ENCODE measurements at places on chromosomes 1 and 21. TPM values are rescaled to one million over a fixed set of nuclear protein-coding genes. Genes with fewer than 3 reads are reported as not detected.
A peak's percentile ranks its signal among the peaks of the same experiment; 100 is the strongest.

The IFFO2 gene
- total RNA-seq = 9.2 TPM

The TNFAIP8L2 gene
- total RNA-seq = 16.0 TPM

The GABRD gene
- total RNA-seq = 8.2 TPM

The PDXK gene
- total RNA-seq = 202 TPM

The DDX59 gene
- 18.7 TPM for total RNA-seq

The OR2T4 gene
- total RNA-seq = not detected

The PTPN22 gene
- total RNA-seq = 11.4 TPM

The SPSB1 gene
- 29.2 TPM for total RNA-seq

The EPHB2 gene
- 6.8 TPM for total RNA-seq

DNA sequence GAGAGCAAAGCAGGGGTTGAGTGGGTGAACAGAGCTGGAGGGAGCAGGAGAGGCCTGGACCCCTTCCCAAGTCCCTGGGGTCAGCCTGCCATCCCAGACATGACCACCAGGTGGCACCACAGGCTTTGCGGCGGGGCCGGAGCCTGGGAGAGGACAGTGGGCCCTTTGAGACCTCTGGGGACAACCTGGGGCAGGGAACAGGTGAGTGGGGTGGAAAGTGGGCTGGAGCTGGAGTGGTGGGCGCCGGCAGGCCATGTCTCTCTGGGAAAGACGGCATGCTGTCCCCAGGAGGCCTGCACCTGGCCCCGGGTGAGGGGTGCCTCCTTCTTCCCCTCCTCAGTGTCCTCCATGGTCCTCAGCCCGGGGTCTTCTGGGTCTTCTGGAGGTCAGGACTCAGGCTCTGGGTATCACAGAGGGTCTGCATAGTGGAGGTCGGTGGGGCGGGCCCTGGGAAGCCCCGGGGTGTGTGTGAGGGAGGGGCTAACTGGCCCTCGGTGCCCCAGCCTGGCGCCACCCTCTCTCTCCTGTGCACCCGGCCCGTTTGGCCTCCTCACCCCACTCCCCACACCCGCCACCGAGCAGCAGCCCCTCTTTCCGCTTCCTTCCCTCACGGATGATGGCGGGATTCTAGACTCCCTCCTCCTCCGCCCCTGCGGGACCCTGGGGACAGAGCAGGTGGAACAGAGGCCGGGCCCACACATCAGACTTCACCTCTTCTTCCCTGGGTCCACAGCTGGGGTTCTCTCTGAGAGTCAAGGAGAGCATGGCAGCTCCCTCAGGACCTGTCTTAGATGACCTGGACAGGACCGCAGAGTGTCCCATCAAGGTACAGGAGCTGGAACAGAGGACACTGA lies 28.5 kb upstream of the PKP1 start:
- peaks cover 7% of the 10 kb centered on the region for H3K4me1 ChIP-seq
- H3K27ac ChIP-seq = no peak overlapping the region
- peak; percentile 49 for DNase-seq
- no peak overlapping the region for H3K4me3 ChIP-seq
- H3K36me3 ChIP-seq = no peaks in the 10 kb centered on the region
- H3K27me3 ChIP-seq = no peaks in the 10 kb centered on the region

DNA sequence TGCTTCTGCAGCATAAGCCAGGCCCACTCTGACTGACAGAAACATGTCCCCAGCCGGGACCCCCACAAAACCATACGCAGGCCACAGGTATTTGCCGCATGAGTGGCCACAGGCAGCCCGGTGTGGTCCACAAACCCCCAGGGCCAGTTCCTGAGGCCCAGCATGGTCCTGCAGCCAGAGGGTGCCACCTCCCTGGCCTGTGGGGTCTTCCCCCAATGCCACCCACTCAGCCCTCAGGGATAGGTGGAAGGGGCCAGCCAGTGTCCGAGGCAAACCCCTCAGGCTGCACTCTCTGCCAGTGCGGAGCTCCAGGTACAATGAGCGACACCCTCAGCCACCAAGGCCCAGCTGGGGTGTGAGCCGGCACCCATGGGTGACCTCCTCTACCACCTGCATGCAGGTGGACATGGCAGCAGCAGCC lies 43.5 kb downstream of the UBE2G2 start:
- DNase-seq = no peak
- no peaks in the 10 kb centered on the region for H3K36me3 ChIP-seq
- H3K4me1 ChIP-seq = no peaks in the 10 kb centered on the region
- H3K27me3 ChIP-seq = no peaks in the 10 kb centered on the region
- H3K27ac ChIP-seq = no peak overlapping the region
- H3K4me3 ChIP-seq = no peak overlapping the region

- no peak overlapping the region for H3K4me3 ChIP-seq
- no peak for DNase-seq
- H3K27ac ChIP-seq = no peak overlapping the region
- H3K4me1 ChIP-seq = peaks cover 16% of the 10 kb centered on the region
- no peaks in the 10 kb centered on the region for H3K36me3 ChIP-seq
- no peaks in the 10 kb centered on the region for H3K27me3 ChIP-seq
Measured at GRCh38 chr21:38917043-38917774, 111.5 kb downstream of the ETS2 start.

DNA sequence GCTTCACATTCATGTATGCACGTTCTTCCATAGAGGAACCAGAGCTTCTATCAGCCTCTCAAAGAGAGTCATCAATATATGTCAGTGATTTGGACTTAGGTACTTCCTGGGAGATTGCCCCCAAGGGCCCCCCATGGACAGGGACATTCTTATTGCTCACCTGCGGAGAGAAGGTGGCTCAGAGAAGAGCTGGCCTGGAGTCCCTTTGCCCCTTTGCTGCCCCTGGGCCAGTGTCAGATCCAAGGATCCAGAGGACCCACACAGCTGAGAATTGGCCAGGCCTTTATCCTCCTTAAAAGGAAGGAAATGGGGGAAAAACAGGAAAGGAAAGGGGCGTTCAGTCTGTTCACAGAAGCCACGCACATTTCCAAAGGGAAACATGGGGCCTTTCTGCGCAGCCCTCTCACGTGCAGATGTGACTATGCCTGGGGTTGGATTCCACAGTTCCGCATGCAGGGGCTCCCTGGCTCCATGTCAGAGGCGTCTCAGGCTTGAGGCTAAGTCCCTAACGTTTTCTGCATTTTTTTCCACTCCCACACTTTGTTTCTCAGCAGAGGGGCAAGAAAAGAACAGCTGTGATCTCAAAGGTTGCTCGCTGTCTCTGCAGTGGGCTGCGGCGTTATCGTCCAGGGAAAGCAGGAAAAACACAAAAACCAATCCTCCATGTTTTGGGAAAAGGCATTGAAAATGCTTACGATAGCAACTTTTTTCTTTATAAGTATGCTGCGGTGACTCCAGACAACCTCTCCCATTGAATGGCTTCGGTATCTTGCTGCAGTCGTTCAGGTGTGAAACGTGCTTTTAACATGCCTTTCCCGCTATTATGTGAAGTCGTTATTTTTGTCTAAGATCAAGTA lies 5.9 kb downstream of the C1orf226 start:
- no peaks in the 10 kb centered on the region for H3K27me3 ChIP-seq
- no peak overlapping the region for H3K4me3 ChIP-seq
- no peaks in the 10 kb centered on the region for H3K36me3 ChIP-seq
- H3K4me1 ChIP-seq = no peaks in the 10 kb centered on the region

GRCh38 chr1:226123591-226124471 lies 61.3 kb downstream of the H3-3A start:
- H3K27ac ChIP-seq = no peak overlapping the region
- peaks cover 41% of the 10 kb centered on the region for H3K4me1 ChIP-seq
- H3K27me3 ChIP-seq = no peaks in the 10 kb centered on the region
- no peak for DNase-seq
- H3K36me3 ChIP-seq = no peaks in the 10 kb centered on the region

- H3K27ac ChIP-seq = peak overlapping the region; percentile 42
- H3K27me3 ChIP-seq = no peaks in the 10 kb centered on the region
- H3K36me3 ChIP-seq = peaks cover 5% of the 10 kb centered on the region
- DNase-seq = no peak
- no peak overlapping the region for H3K4me3 ChIP-seq
- H3K4me1 ChIP-seq = no peaks in the 10 kb centered on the region
Measured at GRCh38 chr1:180928331-180929230, 15.9 kb downstream of the KIAA1614 start.

DNA sequence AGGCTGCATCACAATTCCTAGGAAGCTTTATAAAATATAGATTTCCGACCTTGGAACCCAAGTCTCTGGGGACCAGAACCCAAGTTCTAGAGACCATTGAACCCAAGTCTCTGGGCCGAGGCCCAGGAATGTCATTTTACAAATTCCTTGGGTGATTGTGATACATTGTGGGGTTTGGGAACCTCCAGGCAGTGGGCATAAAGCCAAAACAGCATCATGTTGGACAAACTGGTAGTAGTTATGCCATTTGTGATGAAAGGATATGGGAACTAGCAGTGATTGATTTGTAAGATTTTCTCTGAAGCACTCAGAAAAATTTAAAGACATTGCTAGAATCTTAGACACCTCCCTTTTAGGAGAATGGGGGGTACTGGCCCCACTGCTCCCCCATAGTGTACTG lies 160.2 kb downstream of the HIVEP3 start:
- H3K27me3 ChIP-seq = no peaks in the 10 kb centered on the region
- H3K4me3 ChIP-seq = no peak overlapping the region

DNA sequence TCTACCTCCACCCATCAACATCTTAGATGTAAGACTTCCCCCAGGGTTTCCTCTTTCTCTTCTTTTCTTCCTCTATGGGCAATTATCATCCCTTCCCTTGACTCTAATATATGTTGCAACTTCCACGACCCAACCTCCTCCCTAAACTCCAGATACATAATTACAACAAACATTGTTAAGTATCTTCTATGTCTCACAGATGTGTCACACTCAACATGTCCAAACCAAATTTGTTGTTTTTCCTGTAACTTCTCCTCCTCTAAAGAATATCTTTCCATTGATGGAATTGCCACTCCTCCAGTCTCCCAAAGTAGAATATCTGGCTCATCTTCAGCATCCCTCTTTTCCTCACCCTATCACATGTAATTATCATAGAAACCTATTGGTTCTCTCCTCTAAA lies 314.2 kb downstream of the RWDD3 start:
- no peaks in the 10 kb centered on the region for H3K27me3 ChIP-seq
- H3K27ac ChIP-seq = no peak overlapping the region
- H3K4me1 ChIP-seq = no peaks in the 10 kb centered on the region
- H3K36me3 ChIP-seq = no peaks in the 10 kb centered on the region
- DNase-seq = no peak
- no peak overlapping the region for H3K4me3 ChIP-seq

DNA sequence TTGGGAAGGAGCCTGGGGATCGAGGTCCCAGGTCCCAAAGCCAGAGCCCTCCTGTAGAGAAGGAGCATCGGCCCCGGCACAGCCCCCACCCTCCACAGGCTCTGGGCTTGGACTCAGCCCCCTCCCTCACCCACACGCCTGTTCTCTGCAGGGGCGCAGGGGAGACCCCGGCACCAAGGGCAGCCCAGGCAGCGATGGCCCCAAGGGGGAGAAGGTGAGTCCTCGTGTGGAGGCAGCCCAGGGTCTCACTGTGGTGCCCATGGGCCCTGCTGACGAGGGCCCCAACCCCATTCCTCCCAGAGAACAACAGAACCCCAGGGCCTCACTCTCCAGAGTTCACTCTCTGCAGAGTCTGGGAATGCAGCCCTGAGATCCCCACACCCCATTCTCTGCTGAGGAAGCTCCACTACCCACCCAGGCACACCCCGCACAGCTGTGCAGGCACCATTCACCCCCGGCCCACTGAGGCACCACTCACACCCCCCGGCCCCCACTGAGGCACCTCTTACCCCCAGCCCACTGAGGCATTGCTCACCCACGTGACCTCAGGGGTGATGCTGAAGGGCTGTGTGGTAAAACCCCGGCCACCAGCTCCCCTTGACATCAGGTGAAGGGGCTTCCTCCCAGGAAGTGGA lies 21.8 kb downstream of the COL6A2 start:
- no peak overlapping the region for H3K4me3 ChIP-seq
- H3K27me3 ChIP-seq = no peaks in the 10 kb centered on the region
- H3K36me3 ChIP-seq = peaks cover 82% of the 10 kb centered on the region
- H3K4me1 ChIP-seq = no peaks in the 10 kb centered on the region
- DNase-seq = peak; percentile 65
- no peak overlapping the region for H3K27ac ChIP-seq

- H3K4me3 ChIP-seq = no peak overlapping the region
- DNase-seq = no peak
- H3K4me1 ChIP-seq = no peaks in the 10 kb centered on the region
Measured at GRCh38 chr1:100581096-100581705, 43.3 kb downstream of the GPR88 start.

DNA sequence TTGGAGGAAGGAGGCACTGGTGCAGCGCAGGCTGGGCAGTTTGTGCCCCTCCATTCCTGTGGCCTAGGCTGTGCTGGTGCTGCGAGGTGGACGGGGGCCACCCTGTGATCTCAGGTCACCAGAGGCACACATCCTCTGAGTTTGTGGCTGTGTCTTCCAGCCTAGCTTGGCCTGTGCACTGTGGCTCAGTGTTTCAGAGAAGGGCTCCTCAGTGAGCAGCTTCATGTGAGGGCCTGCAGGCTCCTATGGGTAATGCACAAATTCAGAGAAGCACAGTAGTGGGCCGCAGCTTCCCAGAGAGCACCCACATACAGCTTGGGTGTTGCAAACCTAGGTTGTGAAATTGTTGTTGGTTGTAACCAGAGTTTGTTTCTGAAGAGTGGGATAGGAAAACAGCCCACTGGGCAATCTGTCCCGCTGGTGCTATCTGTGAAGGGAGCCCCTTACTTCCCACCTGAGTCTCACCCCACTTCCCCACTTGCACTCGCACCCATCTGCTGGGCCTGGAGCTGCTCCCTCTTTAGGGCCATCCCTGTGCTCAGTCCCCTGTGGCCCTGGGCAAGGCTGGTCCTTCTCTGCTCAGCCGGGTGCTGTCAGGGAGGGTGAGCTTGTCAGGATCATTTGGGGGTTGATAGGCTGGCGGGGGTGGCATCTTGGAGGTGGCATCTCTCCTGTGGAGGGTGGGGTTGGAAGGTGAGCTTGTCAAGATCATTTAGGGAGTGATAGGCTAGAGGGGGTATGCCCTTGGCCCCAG lies 30.2 kb downstream of the SNAP47 start:
- peaks cover 22% of the 10 kb centered on the region for H3K36me3 ChIP-seq
- H3K4me1 ChIP-seq = peaks cover 19% of the 10 kb centered on the region
- H3K27ac ChIP-seq = no peak overlapping the region
- no peaks in the 10 kb centered on the region for H3K27me3 ChIP-seq
- DNase-seq = no peak

DNA sequence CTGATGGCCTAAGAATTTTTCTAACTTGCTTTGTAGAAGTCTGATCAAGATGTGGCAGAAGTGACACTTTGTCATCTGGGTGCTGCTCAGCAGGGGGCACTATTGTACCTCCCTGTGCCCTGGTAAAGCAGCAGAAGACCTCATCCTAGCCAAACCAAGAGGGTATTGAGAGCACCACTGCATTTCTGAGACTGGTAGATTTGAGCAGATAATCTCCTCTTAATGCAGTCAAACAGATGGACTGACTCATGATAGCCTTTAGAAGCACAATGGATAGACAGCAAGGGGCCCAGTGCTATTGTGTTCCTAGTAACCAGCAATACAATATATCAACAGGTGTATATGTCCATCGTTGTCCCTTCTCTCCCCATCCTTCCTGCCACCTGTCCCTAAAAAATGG lies 5.7 kb downstream of the TPM3 start:
- no peak overlapping the region for H3K27ac ChIP-seq
- no peaks in the 10 kb centered on the region for H3K27me3 ChIP-seq
- no peaks in the 10 kb centered on the region for H3K36me3 ChIP-seq
- peaks cover 13% of the 10 kb centered on the region for H3K4me1 ChIP-seq
- H3K4me3 ChIP-seq = no peak overlapping the region
